ENCODE measurements at places on chromosomes 7 and 10.

DNA sequence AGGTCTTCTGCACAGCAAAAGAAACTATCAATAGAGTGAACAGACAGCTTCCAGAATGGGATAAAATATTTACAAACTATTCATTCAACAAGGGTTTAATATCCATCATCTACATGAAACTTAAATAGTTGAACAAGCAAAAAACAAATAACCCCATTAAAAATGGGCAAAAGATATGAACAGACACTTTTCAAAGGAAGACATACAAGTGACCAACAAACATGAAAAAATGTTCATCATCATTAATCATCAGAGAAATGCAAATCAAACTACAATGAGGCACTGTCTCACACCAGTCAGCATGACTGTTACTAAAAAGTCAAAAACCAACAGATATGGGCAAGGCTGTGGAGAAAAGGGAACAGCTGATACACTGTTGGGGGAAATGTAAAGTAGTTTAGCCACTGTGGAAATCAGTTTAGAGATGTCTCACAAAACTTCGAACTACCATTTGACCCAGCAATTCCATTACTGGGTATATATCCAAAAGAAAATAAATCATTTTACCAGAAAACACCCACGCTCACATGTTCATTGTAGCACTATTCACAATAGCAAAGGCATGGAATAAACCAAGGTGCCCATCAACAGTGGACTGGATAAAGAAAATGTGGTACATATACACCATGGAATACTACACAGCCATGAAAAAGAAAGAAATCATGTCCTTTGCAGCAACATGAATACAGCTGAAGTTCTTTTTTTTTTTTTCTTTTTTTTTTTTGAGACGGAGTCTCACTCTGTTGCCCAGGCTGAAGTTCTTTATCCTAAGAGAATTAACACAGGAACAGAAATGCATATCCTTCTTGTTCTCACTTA lies 172.6 kb downstream of the KLF6 start:
- no peak for DNase-seq

DNA sequence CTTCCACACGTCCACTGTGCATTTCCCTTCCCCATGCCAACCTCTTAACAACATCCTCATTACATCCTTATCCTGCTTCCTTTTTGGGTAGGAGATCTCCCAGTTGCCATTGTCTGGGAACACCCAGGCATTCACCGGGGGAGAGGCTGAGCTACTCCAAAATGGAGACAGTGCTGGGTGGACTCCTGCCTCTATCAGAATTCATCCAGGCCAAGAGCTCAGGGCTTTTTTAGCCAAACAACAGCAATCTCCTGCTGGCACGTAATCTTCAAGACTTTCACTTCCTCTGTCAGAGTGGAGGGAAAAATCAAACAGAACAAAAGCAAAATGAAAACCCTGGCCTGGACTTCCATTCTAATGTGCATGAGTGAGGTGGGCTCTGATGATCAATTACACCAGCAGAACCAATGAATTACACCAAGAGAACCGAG lies 245.0 kb downstream of the PRPF18 start:
- no peak for DNase-seq

DNA sequence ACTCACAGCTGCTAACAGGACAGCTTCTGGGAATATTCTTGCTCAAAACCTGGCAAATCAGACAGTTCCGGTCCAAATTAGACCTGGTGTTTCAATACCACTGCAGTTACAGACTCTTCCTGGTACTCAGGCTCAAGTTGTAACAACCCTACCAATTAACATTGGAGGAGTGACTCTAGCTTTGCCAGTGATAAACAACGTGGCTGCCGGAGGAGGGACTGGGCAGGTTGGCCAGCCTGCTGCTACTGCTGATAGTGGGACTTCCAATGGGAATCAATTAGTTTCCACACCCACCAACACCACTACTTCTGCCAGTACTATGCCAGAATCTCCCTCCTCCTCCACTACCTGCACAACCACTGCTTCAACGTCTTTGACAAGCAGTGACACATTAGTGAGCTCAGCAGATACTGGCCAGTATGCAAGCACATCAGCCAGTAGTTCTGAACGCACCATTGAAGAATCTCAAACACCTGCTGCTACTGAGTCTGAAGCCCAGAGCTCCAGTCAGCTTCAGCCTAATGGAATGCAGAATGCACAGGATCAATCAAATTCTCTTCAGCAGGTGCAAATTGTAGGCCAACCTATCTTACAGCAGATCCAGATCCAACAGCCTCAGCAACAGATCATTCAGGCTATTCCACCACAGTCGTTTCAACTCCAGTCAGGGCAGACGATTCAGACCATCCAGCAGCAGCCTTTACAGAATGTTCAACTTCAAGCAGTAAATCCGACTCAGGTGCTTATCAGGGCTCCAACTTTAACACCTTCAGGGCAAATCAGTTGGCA lies 2.1 kb downstream of the SP4 start:
- DNase-seq, result no peak

- no peak for DNase-seq
These were observed 124.7 kb downstream of the ARID5B start for GRCh38 chr10:62025901-62026879.

DNA sequence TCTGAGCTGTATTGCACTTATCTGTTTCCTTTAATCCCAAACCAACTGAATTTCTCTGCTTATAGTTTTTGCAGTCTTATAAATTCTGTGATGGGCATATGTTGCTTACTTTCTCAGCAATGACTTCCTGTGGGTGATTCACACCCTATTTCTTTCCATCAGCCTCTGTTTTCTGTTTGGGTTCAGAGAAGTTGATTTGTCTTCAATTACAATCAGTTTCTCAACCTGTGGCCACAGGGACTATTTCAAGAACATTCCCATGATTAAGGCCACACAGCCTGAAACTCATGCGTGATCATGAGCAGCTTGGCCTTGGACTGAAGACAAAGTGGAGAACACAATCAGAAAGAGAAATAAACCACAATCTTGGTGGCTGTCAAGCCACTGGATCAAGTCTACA lies 1174.6 kb upstream of the C7orf33 start:
- DNase-seq, result no peak

DNA sequence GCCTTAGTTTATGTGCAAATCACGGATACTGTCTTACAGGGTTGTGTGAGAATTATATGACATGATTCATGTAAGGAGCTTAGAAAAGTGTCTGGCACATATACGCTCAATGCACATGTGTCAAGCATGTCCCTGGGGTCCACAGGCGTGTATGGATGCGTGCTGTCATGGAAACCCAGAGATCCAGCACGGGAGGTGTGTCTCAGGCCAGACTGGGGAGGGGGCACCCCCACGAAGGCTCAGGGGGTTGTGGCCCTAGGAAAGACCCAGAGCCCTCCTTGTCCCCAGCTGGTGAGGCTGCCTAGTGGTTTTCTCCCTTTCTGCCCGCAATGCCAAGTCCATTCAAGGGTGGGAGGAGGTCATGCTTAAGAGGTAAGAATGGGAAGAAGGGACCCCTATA lies 9.1 kb downstream of the BTBD16 start:
- no peak for DNase-seq

DNA sequence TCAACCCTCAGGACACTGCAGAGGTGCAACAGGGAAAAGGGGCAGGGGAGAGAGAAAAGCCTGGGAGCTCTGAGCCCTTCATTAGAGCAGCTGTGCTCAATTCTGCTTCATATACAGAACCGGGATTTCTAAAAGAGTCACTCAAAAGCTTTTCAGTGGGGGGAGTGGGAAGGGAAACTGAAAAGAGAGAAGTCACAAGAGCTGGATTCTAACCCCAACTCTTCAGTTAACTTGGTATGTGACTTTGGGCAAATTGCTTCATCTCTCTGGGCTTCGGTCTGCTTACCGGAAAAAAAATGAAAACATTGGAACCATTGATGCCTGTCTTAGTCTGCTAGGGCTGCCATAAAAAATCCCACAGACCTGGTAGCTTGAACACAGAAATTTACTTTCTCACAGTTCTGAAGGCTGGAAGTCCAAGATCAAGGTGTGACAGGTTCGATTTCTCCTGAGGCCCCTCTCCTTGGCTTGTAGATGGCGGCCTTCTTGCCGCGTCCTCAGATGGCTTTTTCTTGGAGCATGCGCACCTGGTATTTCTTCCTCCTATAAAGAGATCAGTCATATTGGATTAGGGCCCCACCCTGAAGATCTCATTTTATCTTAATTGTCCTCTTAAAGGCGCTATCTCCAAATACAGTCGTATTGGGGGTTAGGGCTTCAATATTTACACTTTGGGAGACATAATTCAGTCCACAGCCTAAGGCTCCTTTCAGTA lies 118.3 kb upstream of the KMT2E start:
- no peak for DNase-seq

GRCh38 chr7:76294344-76295024 lies 8.0 kb upstream of the HSPB1 start:
- DNase-seq, result peak; percentile 95

DNA sequence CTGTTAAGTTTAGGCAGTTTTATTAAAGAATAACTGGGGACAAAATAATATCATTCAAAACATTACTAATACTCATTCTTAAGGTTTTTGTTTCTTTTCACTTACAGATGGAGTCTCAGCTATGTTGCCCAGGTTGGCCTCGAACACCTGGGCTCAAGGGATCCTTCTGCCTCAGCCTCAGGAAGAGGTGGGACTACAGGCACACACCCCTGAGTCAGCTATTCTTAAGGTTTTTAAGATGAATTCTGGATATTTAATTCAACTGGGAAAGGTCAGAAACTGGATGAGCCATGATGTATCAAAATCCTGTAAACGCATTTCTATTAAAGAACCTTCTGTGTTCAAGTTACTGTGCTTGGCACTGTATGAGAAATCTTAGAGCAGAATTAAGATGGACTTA lies 3.5 kb downstream of the OAT start:
- DNase-seq, result no peak

DNA sequence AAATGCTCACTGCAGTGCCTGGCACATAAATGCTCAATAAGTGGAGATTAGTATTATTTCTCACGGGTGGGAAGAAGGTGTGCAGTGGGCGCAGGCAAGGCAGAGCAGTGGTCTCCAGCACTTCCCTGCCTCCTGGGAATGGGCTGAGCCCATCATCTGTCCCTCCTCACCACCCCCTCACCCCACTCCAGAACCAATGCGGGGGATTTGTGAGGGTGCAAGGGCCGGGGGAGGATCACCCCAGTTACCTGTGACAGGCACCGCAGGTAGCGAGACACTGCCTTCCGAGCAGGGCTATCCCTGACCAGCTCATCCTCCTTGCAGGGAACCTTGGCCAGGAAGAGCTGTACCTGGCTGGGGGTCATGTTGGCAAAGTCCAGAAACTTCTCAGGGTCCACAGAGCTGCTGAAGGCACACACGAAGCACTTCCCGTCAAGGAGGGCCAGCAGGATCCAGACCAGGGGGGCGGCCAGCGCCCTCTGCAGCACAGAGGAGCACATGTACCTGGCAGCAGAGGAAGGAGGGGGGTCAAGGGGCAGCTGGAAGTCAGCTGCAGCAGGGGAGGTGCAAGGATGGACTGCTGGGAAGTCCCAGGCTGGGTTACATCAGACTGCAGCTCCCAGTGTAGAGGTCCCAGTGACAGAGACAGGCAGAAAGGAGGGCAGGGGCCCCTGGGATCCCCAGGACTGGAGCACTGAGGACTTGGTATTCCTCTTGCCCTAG lies 2.8 kb downstream of the CALHM3 start:
- DNase-seq, result no peak

DNA sequence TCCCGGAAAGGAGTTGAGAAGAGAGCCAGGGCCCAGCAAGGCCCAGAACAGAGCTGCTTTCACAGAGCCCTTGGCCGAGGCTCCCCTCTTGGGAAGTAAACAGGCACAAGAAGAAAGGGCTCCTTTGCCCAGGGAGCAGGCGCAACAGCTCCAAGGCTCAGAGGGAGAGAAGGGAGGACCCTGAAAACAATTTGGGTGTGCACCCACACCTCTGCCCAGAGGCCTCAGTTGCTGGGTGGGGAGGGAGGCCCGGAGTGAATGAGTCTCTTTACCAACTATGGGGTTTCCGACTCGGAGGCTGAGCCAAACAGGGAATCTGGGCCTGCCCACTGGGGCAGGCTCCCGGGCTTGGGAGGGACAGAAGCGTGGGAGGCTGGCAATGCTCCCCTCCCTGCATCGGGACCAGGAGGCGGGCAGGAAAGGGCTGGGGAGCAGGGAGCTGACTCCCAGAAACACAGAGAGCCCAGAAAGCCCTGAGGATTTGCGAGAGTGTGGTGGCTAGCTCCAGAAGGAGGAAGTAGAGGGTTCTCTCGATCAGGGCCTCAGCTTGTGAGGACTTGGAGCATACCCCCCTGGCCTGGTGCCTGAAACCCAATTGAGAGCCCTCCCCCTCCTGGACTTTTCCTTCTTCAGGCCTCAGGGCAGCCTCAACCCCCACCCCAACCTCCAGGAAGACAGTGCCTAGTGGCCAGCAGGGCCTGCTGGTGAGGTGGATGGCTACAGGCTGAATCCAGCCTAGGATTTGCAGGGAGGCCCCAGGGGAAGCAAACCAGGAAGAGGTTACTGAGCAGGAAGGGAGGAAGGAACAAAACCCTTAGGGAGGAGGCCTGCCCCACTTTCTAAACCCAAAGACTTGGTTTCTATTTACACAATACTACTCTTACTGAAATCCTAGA lies 6.2 kb downstream of the C10orf105 start:
- DNase-seq, result no peak

DNA sequence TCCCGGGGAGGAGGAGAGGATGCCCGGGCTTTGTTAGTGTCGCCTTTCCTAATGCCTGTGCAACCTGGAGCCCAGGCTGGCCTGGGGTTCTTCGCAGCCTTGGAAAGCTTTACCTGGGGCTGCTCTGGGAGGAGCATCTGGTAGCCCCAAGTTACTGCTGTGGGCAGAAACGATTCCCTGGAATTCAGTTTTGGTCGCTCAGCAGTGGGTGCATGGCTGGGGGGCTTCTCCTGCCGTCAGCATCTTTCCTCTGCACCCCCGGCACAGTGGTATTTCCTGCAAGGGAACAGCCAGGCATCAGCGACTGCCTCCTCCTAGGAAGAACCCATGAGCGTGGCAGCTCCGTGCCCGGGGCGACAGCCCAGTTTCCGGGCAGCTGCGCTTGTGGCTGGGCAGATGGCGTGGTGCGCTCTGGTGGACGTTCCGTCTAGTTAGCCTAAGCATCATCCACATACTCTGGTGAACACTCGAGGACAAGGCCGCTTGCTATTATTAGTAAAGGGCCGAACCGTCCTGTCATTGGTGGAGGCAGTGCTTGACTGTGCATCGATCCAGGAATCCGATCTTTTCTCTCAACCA lies 107.0 kb upstream of the BTBD16 start:
- peak; percentile 75 for DNase-seq

- DNase-seq, result no peak
These were observed 52.3 kb upstream of the COL13A1 start for GRCh38 chr10:69749178-69750010.

Data from NCI-H1092 treated with DMSO at 0.1 percent for 48 hours (cell line).